Dorsolateral prefrontal cortex (tissue), 122 donors: ENCODE measurements at places on chromosomes 7 and 10.

DNA sequence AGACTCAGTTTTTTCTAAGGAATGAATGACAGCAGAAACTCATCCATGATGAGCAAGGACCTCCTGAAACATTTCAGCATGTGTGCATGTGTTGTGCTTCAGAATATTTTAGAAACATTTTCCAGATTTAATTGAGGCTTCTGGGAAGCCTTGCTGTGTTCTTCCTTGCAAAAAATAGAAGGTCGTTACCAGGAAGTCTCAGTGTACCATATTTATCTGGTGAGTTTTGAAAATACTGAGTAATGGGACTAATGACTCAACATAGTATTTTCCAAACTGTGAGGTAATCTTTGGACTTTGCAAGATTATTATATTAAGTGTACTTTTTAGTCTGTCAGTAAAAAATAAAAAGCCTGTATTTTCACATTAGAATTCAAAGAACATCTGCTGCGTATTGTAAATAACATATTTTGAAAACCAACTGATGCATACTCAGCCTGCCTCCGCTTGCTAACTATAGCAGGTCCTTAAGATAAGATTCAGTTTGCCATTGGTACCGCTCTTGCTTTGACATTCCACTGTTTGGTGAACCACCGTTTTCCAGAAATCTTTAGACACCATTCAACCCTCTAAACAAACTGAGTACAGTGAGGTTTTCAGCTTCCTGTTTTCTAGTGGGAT lies 739.6 kb upstream of the GALNT17 start:
- no peak for DNase-seq

DNA sequence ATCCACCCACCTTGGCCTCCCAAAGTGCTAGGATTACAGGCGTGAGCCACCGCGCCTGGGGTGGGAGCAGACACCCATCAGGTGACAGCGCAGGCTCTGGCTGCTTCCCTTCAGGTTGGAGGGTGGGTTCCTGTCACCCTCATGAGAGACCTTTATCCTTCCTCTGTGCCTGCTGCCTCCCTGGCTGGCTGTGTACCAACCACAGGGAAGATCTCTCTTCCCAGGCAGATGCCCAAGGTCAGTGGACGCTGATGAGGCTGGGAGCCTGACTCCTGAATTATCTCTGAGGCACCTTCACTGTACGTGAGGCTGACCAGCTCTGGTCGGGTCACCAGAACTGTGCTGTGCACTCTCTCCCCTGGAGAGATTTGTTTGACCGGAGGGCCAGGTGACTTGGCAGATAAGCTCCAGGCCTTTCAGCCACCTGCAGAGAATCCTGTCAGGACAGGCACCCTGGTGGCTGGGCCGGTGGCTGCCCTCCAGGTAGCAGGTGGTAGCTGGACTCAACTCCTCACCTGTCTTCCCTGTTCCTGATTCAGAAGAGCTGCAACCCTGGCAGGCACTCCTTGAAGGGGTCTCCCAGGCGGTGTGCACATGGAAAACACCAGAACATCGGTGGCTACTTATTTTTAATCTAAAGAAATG lies 251.9 kb downstream of the GLRX3 start:
- no peak for DNase-seq

- no peak for DNase-seq
Observed at GRCh38 chr10:126583552-126584200, 86.8 kb downstream of the C10orf90 start.

GRCh38 chr7:133947458-133948254 lies 179.5 kb upstream of the LRGUK start:
- no peak for DNase-seq

GRCh38 chr10:62895063-62895462 lies 78.9 kb upstream of the EGR2 start:
- DNase-seq, result no peak

GRCh38 chr7:155930527-155930926 lies 118.3 kb upstream of the SHH start:
- no peak for DNase-seq

- no peak for DNase-seq
Observed at GRCh38 chr10:52703451-52703850, 69.1 kb downstream of the MBL2 start.

DNA sequence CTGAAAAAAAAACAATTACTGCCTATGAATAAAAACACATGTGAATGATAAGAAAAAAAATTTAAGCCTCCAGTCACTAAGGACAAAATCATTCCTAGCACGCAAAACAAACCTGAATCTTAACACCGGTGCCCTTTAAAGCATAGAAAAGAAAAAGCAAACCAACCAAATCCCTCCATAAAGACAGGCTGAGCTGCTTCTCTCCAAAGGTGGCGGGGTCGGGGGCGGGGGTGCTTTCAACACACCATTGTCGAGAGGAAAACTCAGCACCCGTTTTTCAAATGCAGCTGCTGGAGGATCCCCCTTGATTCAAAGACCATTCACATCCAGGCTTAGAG lies 1.4 kb downstream of the ST8SIA6 start:
- DNase-seq, result no peak

- no peak for DNase-seq
Observed at GRCh38 chr7:106778656-106779250, 86.3 kb upstream of the PIK3CG start.

DNA sequence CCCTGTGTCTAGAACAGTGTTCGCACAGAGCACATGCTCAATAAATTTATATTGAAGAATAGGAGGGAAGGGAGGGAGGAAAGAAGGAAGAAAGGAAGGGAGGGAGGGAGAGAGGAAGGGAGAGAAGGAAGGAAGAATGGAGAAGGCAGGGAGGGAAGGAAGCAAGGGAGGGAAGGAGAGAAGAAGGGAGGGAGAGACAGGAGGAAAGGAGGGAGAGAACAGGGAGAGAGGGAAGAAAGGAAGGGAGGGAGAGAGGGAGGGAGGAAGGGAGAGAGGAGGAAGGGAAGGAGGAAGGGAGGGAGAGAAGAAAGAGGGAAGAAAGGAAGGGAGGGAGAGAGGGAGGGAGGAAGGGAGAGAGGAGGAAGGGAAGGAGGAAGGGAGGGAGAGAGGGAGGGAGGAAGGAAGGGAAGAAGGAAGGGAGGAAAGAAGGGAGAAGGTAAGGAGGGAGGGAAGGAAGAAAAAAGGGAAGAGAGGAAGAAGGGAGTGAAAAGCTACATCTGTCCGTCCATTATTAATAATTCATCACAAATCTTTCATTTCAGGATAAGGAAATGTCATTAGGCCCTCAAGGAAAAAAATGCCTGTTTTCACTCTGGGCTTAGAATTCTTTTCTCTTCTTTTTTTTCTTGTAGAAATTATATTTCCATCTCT lies 79.7 kb downstream of the GRK5 start:
- no peak for DNase-seq

DNA sequence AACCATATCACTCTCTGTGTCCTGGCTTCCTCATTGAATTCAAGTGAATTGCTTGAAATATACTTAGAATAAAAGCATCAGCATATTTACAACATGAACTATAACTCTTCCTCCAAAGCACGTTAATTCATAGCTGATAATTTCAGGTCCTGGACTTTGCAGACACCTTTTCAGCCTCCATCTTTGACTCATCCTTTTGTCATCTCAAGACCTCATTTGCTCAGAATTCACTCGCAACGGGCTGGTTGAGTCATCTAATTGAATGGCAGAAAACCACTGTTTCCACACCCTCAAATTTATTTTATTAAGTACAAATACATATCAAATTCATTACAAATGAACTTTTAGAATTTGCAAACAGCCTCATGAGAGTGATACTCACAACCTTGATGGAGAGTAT lies 545.7 kb downstream of the GATA3 start:
- no peak for DNase-seq

DNA sequence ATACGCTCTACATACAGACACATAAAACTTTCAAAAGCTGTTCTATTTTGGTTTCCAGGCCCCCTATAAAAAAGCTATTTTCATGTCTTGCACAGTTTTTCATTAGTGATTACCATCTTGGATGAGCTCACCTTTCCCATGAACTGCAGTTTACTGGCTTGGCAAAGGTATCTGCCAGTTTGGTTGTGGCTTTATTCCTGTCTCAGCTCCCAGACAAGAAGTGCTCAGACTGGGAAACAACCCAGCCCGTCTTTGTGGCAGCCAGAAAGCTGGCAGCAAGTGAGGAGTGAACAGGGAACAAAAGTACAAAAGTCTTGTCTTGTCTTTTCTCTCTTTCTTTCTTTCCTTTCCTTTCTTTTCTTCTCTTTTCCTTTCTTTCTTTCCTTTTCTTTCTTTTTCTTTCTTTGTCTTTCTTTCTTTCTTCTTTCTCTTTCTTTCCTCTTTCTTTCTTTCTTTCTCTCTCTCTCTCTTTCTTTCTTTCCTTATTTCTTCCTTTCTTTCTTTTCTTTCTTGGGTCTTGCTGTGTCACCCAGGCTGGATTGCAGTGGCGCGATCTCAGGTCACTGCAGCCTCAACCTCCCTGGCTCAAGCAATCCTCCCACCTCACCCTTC lies 138.8 kb downstream of the CFAP58 start:
- DNase-seq, result no peak

- no peak for DNase-seq
Observed at GRCh38 chr10:24858288-24859270, 93.8 kb downstream of the PRTFDC1 start.

DNA sequence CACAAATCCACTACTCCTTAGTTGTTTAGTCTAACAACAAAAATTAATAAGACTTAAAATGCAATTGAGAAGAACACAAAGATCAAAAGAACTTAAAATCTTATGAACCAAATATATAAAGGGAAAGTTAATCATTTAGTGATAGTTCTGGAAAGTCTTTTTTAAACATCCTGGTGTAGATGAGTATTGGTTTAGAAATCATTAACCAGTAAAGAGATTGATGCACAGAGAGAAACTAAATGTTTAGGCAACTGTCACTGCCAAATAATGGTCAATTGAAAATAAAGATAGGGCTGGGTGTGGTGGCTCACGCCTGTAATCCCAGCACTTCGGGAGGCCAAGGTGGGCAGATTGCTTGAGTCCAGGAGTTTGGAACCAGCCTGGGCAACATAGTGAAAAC lies 44.9 kb downstream of the SP8 start:
- DNase-seq, result no peak

DNA sequence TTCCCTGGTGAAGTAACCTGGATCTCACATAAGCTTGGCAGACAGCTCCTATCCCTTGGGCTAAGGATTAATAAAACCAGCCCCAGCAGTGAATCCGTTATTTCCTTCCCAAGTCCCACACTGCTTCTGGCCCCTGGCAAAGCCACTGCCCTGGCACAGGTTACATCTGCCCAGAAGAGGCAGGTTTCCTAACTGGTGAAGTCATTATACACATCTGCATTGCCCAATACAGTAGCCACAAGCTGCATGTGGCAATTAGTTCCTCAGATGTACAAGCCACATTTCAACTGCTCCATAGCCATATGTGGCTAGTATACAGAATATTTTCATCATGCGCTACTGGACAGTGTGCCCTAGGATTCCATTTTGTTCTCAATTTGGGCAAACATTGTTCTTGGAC lies 273.0 kb downstream of the GRM8 start:
- DNase-seq, result no peak

- DNase-seq, result no peak
Observed at GRCh38 chr10:108721874-108722273, 1201.4 kb downstream of the XPNPEP1 start.

- DNase-seq, result no peak
Observed at GRCh38 chr7:66150471-66150870, 35.8 kb downstream of the CRCP start.

GRCh38 chr7:50204581-50204980 lies 99.9 kb upstream of the IKZF1 start:
- no peak for DNase-seq

GRCh38 chr7:10618953-10619352 lies 354.7 kb upstream of the PHF14 start:
- no peak for DNase-seq

DNA sequence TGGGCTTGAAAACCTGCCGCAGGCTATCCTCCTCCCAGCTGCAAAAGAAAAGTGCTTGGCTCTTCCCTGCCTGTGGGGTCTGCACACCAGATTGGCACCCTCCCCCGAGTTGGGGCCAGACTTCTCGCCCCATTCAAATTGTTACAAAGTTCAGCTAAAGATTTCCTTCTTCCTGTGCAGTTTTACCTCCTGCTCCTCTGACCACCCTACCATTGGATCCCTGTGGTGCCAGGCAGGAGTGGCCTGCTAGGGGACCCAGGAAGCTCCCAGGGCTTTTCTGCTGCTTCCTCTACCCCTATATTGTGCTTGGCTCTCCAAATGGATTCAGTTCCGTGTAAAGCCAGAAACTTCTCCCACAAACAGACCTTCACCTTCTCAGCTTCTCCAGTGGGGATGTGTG lies 135.1 kb upstream of the GAD2 start:
- DNase-seq, result no peak

DNA sequence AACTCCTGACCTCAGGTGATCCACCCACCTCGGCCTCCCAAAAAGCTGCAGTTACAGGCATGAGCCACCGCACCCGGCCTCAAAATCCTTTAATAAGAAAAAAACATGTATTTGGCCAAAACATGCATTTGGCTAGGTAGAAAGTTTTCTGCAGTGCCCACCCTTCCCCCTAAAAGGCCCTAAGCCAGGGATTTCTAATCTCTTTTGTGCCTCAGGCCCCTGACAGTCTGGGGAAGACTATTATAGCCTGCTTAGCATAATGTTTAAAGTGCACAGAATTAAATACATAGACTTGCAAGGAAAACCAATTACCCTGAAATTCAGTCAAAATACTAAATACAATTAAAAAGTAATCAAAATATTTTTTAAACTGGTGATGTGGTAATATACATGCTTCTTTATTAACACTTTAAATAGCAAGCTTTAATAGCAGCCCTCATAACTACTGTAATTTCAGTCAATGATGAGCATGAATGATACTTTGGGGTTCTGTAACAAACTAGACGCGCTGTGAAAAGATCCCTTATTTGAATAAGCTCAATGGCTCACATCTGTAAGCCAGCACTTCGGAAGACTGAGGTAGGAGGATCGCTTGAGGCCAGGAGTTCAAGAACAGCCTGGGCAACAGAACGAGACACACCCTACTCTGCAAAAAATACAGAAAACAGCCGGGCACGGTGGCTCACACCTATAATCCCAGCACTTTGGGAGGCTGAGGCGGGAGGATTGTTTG lies 29.9 kb downstream of the SPDYE6 start:
- no peak for DNase-seq

DNA sequence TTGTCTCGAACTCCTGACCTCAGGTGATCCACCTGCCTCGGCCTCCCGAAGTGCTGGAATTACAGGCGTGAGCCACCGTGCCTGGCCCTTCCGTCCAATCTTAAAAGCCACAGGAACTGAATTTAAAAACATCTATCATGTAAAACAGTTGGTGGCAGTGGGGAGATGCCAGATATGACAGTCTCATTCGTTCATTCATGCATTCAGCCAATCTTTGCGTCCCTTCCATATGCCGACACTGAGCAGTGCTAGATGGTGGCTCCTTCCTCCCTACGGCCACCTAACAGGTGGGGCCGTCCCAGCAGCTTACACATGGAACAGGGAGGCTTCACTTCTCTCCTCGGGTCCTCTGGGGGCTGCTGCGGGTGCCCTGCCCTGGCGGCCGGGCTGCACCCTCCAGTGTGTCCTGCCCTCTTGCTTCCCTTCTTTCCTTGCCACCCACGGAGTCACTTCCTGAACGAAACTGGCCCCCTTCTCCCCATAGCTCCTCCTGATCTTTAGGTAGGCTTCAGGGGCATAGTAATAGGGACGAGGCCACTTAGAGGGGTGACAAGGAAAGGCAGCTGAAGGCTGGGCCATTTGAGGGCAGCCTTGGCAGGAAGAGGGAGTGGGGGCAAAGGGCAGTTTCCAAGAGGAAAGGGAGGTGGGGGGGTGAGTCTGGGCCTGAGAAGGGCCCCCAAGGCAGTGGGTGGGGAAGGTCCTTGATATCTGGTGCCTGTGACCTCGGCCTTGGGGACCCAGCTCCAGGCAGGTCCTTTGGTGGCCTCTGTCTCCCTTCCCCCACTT lies 53.8 kb downstream of the PROSER2 start:
- DNase-seq, result no peak

GRCh38 chr10:114504769-114505579 lies 100.7 kb upstream of the AFAP1L2 start:
- DNase-seq, result no peak
